Osteocyte (in vitro differentiated cells): ENCODE measurements at places on chromosomes 4 and X.

DNA sequence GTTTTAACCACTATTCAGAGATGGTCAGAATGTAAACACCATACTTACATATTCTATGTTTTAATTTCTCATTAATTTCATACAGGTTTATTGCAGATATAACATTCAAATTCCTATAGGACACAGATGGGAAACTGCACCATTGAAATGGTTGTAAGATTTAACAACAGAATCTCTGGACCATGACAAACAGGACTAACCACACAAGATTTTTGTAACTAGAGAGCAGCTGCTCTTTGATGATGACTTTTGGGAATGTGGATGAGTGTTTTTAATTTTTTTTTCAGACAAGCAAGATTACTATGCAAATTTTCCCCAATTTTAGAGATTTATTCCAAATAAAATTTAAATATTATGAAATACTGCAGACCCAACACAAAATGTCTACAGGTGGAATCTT is 610.2 kb downstream of the PCDH18 start:
- no peak for DNase-seq

GRCh38 chrX:94045724-94046123 is 371.7 kb downstream of the FAM133A start:
- DNase-seq, result no peak

GRCh38 chrX:142095651-142096245 is 109.3 kb downstream of the MAGEC2 start:
- DNase-seq, result no peak

DNA sequence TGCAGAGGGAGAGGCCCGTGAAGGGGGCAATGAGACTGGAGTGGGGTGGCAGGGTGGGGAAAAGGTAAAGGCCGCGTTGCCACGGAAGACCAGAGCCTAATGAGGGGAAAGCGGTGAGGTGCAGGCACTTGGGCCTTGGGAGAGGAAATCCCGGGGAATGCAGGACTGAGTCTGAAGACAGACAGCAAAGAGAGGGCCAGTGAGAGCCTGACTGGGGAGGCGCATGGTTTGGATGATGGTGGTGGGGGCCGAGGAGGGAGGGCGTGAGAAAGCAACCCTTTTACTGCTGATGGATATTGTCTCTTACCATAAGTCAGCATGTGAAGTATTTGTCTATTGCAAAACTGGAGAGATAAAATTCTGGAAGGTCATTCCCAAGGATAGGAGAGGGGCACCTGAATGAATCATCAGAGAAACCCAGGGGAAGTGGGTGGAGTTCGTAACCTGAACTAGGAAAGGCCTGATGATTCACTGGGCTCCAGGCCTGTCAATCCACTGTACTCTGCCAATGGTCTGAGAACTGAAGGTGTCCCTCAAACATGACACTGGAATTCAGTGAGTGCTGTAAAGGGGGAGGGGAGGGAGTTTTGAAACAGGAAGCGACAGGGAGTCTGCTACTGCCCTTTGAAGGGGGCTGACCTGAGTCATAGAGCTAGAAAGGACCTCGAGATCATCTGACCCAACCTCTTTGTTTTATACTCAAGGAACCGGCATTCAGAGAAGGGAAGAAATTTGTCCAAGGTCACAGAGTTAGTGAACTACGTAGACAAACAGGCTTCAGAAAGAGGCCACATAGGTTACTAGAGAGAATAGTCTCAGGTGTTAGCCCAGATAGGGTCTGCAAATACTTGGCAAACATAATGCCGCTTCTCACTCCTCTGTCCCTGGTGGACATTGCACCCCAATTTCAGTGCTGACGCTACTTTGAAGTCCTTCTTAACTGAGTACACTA is 52.2 kb downstream of the NALF2 start:
- no peak for DNase-seq

DNA sequence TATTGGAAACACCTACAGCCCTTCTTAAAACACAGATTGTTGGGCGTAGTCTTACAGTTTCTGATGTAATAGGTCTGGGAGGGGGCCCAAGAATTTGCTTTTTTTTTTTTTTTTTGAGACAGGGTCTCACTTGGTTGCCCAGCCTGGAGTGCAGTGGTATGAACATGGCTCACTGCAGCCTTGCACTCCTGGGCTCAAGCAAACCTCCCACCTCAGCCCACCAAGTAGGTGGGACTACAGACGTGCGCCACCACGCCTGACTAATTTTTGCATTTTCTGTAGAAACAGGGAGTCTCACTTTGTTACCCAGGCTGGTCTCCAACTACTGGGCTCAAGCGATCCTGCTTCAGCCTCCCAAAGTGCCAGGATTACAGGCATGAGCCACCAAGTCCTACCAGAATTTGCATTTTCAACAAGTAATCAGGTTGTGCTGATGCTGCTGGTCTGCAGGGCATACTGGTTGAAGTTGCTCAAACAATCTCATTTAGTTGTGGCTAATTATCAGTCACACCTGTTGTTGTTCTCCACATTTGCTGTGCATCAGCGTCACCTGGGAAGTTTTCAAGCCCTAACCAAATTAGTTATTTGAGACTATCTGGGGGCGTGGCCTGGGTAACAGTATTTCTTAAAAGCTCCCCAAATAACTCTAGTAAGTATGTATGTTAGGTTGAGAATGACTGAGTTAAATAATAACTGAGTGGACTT is 14.0 kb downstream of the TMEM154 start:
- no peak for DNase-seq

- DNase-seq, result no peak
These were observed 95.5 kb upstream of the KLHL13 start for GRCh38 chrX:118211891-118212816.

DNA sequence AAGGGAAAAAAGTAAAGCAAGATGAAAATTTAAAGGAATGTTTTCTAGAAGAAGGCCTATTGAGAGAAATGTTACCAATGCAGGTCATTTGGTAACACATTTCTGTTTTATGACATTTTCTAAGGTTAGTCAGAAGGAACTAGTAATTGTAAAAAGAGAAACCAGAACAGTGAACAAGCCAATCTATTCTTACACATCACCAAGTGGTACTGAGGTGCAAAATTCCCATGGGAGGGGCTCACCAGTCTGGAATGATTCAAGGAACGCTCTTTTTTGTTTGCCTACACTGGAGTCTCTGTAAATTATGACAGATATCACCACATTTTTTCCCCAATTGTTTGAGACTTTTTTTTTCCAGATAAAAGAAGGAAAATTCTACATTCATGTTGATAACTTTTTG is 404.7 kb upstream of the CNKSR2 start:
- no peak for DNase-seq

DNA sequence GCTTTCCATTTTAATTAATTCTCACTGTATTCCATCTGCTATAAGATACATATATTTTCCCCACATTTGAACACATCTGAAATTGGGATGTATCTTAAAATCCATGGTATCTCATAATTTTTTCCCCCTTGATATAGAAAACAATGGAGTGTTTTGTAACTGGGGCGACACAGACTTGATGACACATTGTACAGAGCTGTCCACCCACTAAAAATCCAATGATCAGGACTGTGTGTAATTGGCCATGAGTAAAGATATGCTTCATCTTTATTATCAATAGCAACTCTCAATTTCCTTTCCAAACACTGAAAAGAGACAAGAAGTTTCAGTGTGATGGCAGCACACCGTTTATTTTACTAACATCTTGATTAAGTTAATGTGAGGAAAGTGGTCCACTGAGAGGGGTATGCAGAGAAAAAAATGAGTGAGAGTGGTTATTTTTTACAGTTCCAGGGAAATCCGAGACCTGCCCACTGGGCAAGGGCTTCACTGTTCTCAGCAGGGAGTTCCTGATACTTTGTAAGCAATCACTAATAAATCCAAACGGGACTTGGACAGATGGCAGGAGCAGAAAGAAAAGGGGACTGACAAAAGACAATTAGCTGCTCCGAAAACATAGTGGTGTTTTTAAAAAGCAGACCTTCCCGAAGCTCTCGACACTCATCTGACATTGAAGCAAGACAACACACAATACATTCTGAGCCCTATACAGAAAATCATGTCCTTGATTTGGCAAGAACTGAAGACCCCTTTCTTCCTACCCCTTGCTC is 149.4 kb downstream of the TSPAN5 start:
- no peak for DNase-seq

GRCh38 chrX:37752936-37753335 is 26.9 kb upstream of the CYBB start:
- no peak for DNase-seq

- DNase-seq, result no peak
These were observed 6.6 kb downstream of the MSL3 start for GRCh38 chrX:11764602-11765067.

DNA sequence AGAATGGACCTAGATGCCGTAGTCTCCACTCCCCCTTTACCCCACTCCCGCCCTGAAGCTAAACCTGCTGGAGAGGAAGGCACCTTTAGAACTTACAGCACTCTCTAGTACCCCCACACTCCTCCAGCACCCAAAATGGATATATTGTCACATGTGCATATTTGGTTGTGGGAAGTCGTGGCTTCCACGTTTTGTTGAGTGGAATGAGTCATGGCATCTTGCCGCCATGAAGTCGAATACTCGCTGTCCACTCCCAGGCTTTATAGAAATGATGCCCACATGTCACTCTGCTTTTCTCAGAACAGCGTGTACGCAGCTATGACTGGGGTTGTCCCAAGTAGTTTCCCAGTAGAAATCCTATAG is 545 bp downstream of the ABCE1 start:
- no peak for DNase-seq
